A172 (cell line): ENCODE measurements at places on chromosomes 7 and 10. TPM values are rescaled to one million over a fixed set of nuclear protein-coding genes. Genes with fewer than 3 reads are reported as not detected.

Gene DLX5
- total RNA-seq = not detected in 2 replicates

Gene MARCHF5
- total RNA-seq = 12.5 and 24.0 TPM in 2 replicates

Gene PAX4
- not detected in 2 replicates for total RNA-seq

Gene CYP3A4
- total RNA-seq = not detected in 2 replicates

Gene TMEM213
- not detected in 2 replicates for total RNA-seq

Gene CASTOR2
- 10.5 and 12.6 TPM in 2 replicates for total RNA-seq

Gene CLEC5A
- not detected in 2 replicates for total RNA-seq

Gene LRIT1
- not detected in 2 replicates for total RNA-seq

Gene GIMAP6
- not detected in 2 replicates for total RNA-seq

Gene CASD1
- total RNA-seq = 14.4 and 18.2 TPM in 2 replicates

Gene FAM24B
- not detected in 2 replicates for total RNA-seq

Gene SUN3
- 4.5 and 7.9 TPM in 2 replicates for total RNA-seq

Gene SH2D4B
- total RNA-seq = 0.07 and 0.53 TPM in 2 replicates

Gene STK17A
- 74.6 and 97.8 TPM in 2 replicates for total RNA-seq

Gene SLC26A3
- total RNA-seq = not detected in 2 replicates

Gene SPDYE16
- not detected in 2 replicates for total RNA-seq

Gene CD36
- 0.05 and 2.7 TPM in 2 replicates for total RNA-seq

Gene ATRNL1
- 11.4 and 15.2 TPM in 2 replicates for total RNA-seq

Gene PKD2L1
- not detected in 2 replicates for total RNA-seq

Gene GIMAP8
- not detected in 2 replicates for total RNA-seq

Gene NSUN5
- total RNA-seq = 9.4 and 11.6 TPM in 2 replicates
